ENCODE measurements at places on chromosomes 3 and 15.

- no peak for DNase-seq
Measured at GRCh38 chr3:30059240-30059639, 547.2 kb upstream of the TGFBR2 start.

GRCh38 chr15:45674677-45675076, 39.8 kb downstream of the SQOR start:
- no peak for DNase-seq

DNA sequence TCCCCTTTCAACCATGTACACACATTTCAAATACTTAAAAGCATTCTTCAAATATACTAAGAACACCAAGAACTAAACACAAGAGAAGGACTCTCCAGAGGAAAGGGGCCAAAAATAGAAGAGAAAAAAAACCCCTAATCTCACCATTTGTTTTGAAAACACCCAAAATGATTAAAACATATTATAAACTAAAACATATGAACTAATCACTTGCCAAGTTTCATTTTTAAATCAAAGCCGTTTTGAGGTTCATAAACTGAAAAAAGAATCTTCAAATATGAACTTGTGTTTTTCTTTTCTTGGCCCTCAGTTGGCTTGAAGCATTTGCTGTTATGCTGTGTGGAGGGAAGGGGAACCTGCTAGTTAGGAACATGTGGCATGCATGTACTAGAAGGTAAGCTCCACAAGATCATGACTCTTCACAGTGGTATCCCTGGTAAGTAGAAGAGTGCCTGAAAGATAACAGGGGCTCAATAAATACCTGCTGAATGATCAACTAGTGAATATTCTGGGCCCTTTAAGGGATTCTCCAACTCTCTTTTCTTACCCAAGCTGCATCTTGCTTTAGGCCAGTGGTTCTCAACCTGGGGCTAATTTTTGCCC, 224.5 kb downstream of the TIGIT start:
- no peak for DNase-seq

DNA sequence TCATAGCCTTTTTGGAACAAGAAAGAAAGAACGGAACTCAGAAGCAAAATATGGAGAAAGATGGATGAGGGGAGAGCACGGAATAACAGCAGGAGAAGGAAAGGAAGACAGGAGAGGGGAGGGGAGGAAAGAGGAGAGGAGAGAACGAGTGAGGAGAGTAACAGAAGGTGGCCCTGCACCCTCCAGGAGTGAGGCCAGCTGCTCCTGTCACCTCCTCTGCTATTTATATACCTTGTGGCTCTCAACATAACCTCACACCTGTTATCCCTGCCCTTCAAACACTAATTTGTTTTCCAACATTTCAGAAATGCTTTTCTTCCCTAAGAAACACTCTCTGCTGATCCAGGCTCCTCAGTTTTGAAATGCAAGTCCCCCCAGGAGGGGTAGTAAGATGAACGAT, 53.4 kb upstream of the ATP2B2 start:
- no peak for DNase-seq

- no peak for DNase-seq
Measured at GRCh38 chr3:45807681-45808540, 11.6 kb upstream of the SLC6A20 start.
